Erythroblast (primary cell): ENCODE measurements at places on chromosomes 5 and 9.

DNA sequence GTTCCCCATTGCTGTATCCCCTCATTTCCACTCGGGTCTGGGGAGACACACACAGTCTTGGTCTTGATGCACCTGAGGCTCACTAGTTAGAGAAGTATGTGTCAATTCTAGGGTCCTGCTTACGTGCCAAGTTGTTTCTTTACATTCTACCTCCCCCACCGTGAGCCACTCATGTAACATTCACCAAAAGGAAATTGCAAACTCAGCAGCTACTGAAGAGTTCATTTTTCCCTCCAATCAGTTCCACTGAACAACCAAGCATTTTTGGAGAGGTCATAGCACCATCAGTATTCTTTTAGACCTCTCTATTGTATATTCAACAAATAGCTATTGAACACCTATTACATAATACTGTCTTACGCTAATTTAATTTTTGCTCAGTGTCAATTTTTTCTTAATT lies 281.1 kb downstream of the SH3GL2 start:
- DNase-seq, result no peak

GRCh38 chr9:89886281-89886700 lies 281.5 kb downstream of the GADD45G start:
- DNase-seq, result no peak

DNA sequence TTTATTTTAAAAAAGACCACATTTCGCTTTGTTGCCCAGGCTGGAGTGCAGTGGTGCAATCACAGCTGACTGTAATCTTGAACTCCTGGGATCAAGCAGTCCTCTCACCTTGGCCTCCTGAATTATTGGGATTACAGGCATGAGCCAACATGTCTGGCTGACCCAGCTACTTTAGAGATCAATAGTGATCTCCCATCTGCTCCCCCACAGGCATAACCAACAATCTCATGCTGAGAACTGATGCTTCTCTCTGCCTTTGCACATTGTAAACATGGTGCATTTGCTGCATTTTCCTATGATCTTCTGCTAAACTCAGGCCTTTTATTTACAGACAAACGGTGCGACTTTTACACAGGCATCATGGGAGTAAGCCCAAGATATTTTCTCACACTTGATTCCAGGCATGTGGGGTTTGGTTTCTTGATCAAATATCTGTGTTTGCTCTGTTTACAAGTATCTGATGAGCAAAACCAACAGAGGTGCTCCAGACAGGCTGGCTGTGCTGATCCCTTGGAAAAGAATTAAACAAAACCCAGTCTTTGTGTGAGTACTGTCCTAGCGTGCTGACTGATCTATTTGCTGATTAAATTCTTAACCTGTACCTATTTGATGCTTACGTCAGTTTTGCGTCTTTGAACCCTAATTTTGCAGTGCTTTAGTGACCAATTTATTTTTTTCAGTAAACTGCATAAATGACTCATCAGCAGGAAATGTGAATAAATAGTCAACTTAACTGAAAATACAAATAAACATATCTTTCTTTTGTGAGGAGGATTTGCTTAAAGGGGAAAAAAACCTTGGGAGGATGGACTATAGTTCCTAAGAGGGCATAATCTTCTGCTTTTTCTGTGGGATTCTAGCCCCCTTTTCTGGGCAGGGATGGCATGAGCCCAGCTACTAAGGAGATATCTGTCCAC lies 191.7 kb upstream of the NR3C1 start:
- DNase-seq, result no peak

GRCh38 chr5:170306381-170306831 lies 8.8 kb upstream of the LCP2 start:
- DNase-seq, result peak; percentile 90

- no peak for DNase-seq
These were observed 828 bp upstream of the TRIO start for GRCh38 chr5:14142202-14142826.

- no peak for DNase-seq
These were observed 137.7 kb upstream of the GRIA1 start for GRCh38 chr5:153352685-153353219.

GRCh38 chr5:56941981-56942380 lies 9.9 kb downstream of the MIER3 start:
- DNase-seq, result no peak

GRCh38 chr5:117218789-117219188 lies 644.2 kb upstream of the SEMA6A start:
- no peak for DNase-seq

- no peak for DNase-seq
These were observed 16.3 kb downstream of the FAM163B start for GRCh38 chr9:133592731-133593409.

- no peak for DNase-seq
These were observed 134.6 kb upstream of the RAPGEF1 start for GRCh38 chr9:131874447-131874846.

GRCh38 chr5:78561261-78561660 lies 87.3 kb downstream of the LHFPL2 start:
- DNase-seq, result no peak
